ENCODE measurements at places on chromosomes 11 and 22.

GRCh38 chr11:127470306-127470884, 469.8 kb upstream of the KIRREL3 start:
- DNase-seq: no peak

DNA sequence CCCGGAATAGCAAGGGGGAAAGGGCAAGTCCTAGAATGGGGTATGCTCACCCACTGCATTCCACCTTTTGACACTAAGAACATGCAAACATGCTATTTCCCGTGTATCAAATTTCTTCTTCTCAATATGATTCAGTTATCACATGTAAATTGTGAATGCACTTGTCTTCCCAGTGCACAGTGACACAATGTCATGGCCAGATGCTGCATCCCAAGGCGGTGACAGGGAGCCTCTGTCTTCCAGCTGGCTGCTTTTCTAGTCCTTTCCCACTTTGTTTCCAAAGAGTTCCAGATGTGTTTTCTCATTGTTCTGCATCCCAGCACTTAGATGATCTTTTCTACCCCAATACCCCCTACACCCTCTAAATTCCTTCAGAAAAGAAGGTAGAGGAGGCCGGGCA, 12.4 kb downstream of the SLC25A18 start:
- DNase-seq: no peak

DNA sequence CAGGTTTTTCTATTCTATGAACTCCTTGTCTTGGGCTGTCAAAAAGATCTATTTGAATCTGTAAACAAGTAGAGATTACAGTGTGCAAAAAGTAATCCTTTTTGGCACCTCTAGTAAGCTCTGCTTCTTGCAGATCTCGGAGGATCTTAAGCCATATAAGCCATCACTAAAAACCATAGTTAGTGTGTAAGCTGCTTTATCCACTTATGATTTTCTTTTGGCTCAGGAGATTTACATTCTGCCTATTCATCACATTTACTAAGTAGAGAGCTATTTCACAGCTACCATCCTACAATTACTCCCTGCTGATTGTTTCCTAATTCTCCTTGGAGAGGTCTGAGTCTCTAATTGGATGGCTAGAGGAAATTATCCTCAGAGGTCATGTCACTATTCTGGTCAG, 385.7 kb downstream of the AASDHPPT start:
- DNase-seq: no peak

DNA sequence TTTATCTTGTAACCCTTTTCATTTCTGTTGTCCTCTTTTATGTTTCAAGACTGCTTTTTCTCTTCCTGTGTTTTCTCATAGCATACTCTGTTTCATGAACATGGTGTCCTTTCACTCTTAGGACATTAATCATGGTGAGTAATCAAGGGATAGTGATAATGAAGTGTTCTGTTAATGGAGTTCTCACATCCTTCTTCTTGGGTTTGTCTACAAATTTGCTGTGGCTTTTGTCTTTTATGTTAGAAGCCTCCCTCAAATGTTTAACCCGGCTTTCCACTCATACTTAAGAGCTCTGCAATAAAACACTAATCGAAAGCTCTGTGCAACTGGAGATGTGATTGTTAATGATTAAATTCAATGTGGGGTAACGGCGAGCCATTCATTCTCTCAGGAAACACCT, 593.6 kb downstream of the NELL1 start:
- DNase-seq: no peak

DNA sequence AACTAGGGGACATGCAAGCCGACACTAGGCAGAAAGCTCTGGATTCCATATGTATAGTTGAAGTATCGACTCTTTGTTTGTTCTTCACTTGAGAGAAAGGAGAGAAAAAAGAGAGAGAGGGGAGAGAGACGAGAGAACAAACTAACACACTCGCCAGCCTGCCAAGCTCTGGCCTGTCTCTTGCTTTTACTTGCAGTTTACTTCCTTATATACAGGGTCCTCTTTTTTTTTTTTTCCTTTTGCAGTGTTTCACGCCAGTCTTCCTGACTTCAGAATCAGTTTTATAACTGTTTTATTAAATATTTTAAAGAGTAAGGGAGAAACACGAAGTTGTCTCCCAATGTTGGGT, 19.9 kb downstream of the TEAD1 start:
- no peak for DNase-seq

- no peak for DNase-seq
These were observed 90.6 kb downstream of the DSCAML1 start for GRCh38 chr11:117706322-117706814.

DNA sequence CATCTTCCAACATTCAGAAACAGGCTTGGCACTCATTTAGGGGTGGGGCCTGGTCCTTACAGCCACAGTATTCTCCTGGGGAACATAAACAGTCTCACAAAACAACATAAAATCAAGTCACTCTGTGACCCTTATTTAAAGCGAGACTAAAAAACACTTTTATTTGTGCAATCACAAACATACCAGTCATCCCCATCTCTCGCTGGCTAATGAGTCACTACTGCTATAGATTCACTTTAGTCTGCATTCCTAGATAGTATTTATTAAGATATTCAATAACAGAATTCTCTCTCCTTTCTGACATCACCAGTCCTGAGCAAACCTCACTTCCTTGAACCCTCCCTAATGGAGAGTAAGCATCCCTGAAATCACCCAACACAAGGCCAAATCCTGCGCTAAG, 68.0 kb downstream of the ZBTB44 start:
- DNase-seq: no peak

DNA sequence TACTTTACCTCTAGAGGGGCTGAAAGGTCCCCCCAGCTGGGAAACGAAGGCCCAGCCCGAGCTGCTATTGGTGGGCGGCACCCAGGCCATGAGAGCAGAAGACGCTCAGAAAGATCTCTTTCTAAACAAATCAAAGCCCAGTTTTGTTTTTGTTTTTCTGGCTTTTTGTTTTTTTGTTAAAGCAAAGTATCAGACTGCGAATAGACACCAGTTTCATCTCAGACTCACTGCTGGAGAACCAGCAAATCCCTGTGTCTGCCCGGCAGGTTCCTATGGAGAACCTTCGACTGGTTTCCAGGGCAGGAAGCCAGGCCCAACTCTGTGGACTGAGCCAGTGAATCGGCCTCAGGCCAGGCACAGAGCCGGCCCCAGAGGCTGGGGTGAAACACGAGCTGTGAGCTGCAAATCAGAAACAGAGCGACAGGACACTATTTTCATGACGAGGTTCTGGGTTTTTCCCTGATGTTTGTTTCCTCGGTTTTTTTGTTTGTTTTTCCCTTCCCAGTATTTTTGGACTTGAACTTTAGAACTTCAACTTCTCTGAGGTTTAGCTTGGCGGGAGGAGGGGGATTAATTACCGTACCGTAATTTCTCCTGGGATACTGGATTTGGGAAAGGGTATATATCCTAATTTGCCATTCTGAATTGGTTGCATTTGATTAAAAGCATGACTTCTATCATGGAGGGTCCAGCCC, 16.0 kb upstream of the B4GALNT4 start:
- peak; percentile 87 for DNase-seq

- DNase-seq: peak; percentile 27
These were observed 46.3 kb upstream of the SYT13 start for GRCh38 chr11:45332276-45332934.

DNA sequence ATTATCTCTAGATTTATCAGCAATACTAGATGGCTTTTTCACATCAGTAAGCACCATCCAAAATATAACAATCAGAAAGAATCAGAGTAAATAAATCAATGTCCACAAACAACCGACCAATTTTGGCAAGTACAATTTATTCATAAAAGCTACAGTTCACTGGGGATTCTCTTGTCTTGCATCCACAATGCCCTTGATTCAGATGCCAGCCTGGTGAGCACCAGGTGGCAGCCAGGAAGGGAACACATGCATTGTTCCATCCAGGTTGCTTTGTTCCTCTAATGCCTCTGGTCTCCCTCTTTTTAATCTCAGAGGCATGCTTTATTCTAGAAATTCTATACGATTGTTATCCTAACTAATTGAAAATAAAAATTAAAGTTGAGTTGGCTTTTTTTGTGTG, 242.1 kb upstream of the KIRREL3 start:
- no peak for DNase-seq

- no peak for DNase-seq
These were observed 11.6 kb downstream of the LRRC32 start for GRCh38 chr11:76658651-76659650.

DNA sequence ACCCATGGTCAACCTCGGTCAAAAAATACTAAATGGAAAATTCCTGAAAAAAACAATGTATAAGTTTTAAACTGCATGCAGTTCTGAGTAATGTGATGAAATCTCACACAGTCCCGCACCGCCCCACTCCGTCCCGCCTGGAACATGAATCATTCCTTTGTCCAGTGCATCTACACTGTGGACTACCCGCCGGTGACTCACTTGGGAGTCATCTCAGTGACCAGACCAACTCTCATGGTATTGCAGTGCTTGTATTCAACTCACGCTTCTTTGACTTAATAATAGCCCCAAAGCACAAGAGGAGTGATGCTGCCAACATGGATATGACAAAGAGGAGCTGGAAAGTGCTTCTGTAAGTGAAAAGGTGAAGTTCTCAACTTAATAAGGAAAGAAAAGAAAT, 48.8 kb downstream of the ARHGAP32 start:
- peak; percentile 35 for DNase-seq

- DNase-seq: no peak
These were observed 43.1 kb upstream of the ATXN10 start for GRCh38 chr22:45628515-45628914.
